ENCODE measurements at places on chromosomes 2 and 18. TPM values are rescaled to one million over a fixed set of nuclear protein-coding genes. Genes with fewer than 3 reads are reported as not detected.

DNA sequence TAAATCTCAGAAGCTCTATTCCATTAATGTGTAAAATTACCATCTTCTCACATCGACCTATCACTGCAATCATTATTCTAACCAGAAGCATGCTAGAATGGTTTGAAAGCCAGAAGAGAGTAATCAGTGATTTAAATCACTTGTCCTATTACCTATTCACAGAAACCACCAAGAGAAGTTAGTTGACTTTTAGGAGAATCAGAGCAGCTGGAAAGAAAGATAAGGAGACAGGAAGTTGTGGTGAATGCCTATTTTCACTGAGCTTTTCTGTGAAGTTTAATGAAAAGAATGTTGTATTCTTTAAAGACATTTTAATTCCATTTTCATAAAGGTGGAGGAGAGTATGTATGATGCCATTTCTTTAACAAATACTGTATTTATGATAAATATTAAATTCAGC is 352.6 kb upstream of the CRIM1 start:
- DNase-seq = no peak

GRCh38 chr2:239167766-239168444 is 232.9 kb downstream of the HDAC4 start:
- DNase-seq = peak; percentile 42

GRCh38 chr2:224134003-224134734 is 95.1 kb upstream of the SERPINE2 start:
- no peak for DNase-seq

DNA sequence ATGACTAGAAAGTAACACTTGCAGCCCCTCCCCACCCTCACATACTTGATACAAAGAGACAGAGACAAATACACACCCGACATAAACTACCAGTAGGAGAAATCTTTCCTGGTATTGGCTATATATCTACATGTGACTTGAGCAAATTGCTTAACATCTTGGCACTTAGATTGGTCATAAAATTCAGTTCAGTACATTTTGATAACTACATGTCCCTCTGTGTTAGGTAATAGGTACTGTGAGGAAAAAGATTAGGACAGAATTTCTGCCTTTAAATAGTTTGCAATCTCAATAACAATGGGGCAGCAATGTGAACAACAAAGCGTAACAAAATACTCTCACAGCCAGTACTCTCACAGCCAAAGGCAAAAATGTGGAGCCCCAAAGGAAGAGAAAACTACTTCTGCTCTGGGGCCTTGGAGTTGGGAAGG is 670.0 kb upstream of the ACVR2A start:
- DNase-seq = no peak

DNA sequence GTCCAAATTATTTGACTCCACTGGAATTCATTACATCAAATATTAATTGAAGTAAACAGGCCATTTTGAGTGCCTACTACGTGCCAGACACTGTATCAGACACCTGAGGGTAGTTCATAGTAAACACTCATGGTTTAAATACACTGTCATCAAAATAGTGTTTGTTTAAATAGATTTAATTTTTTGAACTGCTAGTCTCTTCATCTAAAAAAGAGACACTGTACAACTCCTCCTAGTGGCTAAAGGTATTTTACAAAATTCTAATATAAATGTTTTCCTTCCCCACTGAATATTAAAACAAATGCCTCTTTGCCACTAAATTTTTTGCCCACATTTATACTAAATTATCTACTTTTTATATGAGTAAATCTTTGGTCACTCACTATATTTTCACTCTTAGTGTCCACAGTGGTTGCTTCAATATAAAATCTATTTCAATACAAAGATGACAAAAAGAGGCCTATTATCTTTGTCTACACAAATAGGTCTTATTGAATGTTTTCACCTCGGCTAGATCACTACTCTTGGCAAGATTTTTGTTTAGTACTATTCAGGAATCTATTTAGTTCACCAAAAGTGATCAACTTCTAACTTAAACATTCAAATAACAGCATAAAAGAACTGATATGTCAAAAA is 122.1 kb downstream of the TMEM247 start:
- DNase-seq = no peak

- DNase-seq = no peak
These were observed 1.2 kb downstream of the CBLN2 start for GRCh38 chr18:72542984-72543356.

GRCh38 chr2:138930571-138930970 is 150.4 kb upstream of the NXPH2 start:
- DNase-seq = no peak

- DNase-seq = no peak
These were observed 1824.3 kb upstream of the CELF4 start for GRCh38 chr18:39389800-39390379.

- no peak for DNase-seq
These were observed 18.2 kb upstream of the CRIM1 start for GRCh38 chr2:36337354-36337753.

- DNase-seq = no peak
These were observed 7.9 kb downstream of the TUBB6 start for GRCh38 chr18:12315911-12316310.

DNA sequence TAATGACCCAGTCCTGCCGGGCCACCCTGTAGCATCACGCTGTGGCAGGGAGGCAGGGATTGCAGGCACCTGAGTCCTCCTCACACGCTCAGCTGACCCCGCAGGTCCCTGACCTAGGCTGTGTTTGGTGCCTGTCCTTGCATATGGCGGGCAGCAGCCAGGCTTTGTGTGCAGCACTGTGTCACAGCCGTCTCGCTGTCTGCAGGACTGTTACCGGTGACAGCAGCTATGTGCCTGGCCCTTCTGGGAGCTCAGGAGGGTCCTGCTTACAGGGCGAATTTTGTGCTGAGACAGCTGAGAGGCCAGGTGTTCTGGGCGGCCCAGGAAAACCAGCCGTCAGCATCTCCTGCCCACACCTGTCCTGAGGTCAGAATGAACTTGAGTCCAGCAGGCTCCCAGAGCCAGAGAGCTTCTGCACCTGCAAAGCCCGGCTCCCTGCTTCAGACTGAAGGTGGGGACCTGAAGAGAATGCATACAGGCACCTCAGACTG is 10.4 kb upstream of the ARID5A start:
- DNase-seq = no peak

DNA sequence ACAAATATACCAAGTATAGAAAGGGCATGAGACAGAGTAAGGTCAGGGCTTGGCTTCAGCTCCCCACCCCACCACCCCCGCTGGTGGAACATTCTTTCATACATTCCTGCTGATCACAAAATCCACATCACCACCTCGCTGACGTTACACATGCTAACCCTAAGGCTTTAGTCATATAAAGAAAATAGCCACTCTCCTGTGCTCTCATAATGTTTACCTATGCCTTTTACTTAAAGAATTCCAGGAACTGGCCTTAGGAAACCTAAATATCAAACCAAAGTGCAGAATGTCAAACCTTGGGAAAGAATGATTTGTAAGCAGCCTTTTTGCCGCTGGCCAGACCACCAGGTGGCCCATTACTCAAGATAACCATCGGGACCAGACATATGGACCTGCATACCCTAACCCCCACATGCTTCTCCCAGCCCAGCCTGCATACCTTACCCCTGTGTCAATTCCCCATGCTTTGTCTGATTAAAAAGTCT is 136.3 kb upstream of the SLC39A10 start:
- DNase-seq = no peak

GRCh38 chr18:69998523-69998987 is 50.9 kb upstream of the CD226 start:
- DNase-seq = no peak

- DNase-seq = no peak
These were observed 180.3 kb downstream of the ZBTB7C start for GRCh38 chr18:48228841-48229240.

DNA sequence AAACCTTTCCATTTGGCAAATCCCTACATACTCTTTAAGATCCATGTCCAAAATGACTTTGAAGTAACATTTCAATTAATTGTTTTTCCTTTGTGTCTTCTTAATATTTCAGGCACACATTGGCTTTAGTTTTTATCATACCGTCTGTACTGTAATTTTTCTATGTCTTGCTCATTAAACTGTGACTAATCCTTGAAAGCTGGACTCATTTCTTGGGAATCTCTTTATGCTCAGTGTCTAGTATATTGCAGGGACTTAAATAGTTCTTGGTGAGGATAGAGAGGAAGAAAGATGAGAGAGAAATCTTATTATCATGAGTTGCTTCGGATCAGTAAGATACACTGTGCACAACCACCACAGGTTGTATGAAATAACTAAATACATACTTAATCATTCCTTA is 448.3 kb upstream of the ST6GAL2 start:
- no peak for DNase-seq

GRCh38 chr2:236472720-236473495 is 96.7 kb upstream of the ACKR3 start:
- DNase-seq = no peak

DNA sequence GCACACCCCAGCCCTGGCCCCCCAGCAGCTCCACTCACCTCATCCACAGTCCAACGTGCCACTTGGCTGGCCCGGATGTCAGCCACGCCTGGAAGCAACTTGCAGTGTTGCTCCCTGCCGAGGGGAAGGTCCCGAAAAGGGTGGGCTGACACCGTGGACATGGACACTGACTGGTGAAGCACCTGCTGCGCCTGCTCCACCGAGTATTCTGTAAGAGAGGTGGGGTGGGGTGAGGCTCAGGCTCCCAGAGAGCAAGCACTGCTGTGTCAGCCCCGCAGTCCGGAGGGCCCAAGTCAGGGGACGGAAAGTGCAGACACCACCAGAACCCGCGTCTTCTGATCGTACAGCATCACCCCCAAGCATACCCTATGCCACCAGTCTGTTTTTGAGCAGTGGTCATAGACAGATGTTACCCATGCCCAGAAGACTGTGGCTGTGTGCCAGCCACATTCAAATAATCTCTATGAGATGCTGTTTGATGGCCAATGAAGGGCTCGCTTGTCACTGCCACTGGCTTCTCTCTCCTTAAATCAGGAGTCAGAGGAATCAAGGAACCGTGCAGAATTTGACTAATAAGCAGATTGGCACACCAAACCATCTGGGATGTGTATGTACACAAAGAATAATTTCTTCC is 74.2 kb upstream of the TMEM200C start:
- no peak for DNase-seq

- peak; percentile 35 for DNase-seq
These were observed 32.0 kb downstream of the IMPA2 start for GRCh38 chr18:12013186-12013916.

Gene VWC2L
- total RNA-seq = not detected

Gene MC2R
- total RNA-seq = not detected

Gene MYCN
- 0.17 TPM for total RNA-seq

Gene SAG
- not detected for total RNA-seq
